ENCODE measurements at places on chromosomes 1 and 21.

DNA sequence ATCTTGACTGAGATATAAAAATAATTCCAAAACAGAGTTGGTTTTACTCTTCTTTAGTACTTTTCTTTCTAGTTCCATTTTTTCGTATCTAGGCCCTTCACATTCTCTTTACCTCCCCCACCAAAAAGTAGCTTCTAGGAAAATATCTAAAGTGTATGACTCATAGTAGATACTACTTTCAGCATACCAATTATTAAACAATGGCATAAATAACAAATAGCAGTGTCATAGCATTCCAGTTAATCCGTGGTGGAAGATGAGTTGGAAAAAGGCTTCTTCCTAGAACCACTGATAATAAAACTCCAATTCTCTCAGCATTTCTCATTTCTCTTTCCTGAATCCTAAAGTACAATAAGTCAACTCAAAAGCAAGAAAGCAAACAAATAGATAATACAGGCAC is 859.0 kb upstream of the B3GALT2 start:
- DNase-seq, result no peak

DNA sequence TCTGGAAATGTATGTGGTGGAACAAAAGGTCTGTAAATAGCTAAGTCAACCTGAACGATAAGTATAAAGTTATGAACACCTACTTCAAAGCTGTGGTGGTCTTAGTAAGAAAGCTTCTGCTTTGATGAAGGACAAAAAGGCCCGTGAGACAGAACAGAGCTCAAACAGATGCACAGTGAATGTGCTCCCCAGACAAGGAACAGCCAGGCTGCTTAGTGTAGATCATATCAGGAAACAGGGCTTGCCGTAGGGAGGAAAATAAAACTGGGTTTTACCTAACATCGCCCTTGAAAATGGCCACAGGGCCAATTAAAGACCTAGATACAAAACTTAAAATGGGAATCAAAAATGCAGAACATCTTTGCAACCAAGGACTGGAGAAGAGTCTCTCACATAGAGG is 40.2 kb downstream of the PRSS38 start:
- no peak for DNase-seq

DNA sequence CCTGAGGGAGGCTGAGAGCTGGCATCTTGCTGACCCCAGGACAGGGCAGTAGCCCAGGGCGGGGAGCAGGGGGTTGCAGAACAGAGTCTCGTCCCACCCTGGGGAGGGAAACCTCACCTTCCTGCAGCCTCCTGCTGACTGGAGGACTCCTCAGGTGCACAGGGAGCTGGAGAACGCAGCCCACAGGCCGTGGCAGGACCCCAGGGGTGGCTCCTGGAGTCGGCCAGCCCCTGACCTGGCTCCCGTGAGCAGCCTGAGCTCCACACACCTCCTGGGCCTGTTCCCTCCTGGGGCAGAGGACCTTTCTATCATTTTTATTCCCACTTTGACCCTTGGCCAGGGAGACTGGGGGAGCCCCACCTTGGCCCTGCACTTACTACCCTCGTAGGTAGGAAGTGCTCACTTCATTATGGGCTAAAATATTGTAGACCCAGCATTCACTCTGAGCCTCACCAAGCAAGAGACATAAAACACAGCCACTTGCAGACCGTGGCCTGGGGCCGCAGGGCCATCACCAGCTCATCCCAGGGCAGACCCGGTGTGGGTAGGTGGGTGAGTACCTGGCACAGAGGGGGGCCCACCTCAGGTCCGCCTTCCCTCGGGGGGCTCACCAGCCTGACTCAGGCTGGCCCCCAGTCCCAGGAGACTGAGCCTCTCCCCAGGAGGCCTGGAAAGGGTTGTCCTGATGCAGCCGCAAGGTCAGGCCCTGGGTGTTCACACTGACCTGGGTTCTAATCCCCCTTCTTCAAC is 287.3 kb upstream of the VAMP3 start:
- no peak for DNase-seq

GRCh38 chr1:9711466-9712020 is 60.0 kb downstream of the PIK3CD start:
- no peak for DNase-seq

DNA sequence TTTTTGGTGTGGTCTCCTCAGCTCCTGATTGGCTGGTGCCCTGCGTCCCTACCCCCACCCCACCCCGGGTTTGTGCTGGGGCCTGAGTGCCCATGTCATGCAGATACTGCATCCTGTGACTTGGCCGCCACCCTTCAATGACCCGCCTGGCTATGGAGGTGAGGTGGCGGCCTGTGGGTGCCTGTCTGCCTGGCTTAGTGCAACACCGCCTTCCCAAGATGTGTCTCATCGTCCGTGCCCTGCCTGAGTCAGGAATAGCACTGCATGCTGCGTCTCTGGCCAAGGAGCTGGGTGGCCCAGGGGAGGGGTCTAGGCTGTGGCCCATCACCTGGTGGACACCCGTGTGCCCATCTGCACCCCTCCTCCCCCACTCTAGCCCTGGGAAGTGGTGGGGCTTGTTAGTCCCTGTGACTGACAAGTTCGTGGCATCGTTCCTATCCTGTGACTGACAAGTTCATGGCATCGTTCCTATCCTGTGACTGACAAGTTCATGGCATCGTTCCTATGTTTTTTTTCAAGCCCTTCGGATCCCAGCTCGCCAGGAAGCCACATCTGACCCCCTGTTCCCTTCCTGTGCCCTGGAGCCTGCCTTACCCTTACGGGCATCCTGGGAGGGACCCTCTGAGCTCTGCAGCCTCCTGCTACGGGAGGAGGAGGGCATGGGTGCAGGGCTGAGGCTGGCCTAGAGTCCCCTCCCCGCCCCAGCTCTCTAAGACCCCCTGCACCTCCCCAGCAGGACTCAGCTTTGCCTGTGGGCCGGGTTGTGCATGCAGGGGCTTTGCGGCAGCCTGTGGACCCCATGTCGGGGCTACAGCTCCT is 7.5 kb downstream of the SLX9 start:
- DNase-seq, result no peak

All from stimulated activated CD8-positive, alpha-beta memory T cell treated with anti-CD3 and anti-CD28 coated beads, Interleukin-4, amount 100 ng/mL, for 48 hours (primary cell).